ENCODE measurements at places on chromosomes 6 and 20.
A peak's percentile ranks its signal among the peaks of the same experiment; 100 is the strongest.

GRCh38 chr6:28211840-28212509 is 13.1 kb upstream of the ZSCAN9 start:
- DNase-seq = no peak

GRCh38 chr20:63656451-63656850 is 1.7 kb upstream of the RTEL1 start:
- DNase-seq = no peak

- DNase-seq = no peak
These were observed 292.9 kb downstream of the PHACTR1 start for GRCh38 chr6:13009461-13009860.

GRCh38 chr6:142946181-142946923 is 1.4 kb upstream of the HIVEP2 start:
- DNase-seq = peak; percentile 94

GRCh38 chr6:12279322-12280091 is 10.7 kb upstream of the EDN1 start:
- DNase-seq = no peak

DNA sequence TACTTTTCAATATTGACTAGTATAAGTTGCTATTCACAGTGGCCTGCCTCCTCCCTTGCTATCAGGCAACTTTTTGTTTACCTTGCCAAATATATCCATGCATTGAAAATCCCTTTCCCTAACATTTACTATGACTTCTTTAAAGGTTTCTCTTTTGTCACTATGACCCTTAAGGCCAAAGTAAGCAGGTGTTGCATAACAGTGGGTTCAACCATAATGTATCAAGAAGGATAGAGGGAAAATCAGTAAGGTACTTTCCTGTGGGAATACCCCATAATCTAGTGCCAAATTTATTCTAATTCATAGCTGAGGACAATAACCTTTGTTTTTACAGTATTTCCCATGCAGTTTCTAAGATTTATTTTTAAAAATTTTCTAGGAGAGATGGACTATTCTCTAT is 527.6 kb downstream of the CDKAL1 start:
- DNase-seq = no peak

DNA sequence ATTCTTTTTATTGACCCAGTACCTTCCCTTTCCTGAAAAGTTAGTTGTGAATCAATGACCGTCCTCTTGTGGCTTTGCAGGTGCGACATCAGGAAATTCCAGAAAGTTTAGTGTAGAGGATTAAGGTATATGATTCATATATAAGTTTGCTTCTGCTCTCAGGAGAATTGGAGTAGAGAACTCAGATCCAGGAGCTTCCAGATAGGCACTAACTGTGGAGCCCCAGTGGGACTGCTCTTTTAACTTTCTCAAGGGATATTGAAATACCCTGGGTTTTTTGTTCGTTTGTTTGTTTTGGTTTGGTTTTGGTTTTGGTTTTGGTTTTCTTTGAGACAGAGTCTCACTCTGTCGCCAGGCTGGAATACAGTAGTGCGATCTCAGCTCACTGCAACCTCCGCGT is 9.5 kb downstream of the TAAR2 start:
- no peak for DNase-seq

DNA sequence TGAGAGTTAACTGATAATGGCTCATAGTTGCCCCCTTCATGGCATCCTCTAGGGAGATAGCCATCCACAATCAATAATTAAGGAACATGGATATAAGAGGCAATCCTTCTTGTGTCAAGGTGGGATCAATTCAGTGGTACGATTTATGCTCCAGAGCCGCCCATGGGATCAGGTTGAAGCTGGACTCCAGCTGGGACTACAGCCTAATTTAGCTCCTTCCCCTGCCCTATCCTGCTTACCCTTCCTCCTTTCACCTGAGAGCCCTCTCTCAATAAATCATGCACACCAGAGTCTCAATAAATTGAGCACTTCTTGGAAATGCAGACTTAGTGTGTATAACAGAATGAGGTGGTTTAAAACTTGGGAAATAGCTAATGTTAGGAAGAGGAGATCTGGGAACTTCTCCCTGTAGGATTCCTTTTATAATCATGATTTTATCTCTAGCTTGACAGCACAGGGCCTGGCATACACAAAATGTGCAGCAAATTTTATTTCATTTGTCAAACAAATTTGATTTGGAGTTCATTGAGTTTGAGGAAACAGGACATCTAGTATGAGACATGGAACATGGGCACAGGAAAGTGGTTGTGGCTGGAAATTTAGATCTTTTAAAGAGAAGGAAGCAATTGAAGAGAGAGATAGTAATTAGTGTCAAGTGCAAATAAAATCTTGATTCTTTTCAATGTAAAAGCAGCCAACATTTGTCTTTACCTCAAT is 28.6 kb upstream of the OGFRL1 start:
- no peak for DNase-seq
